ENCODE measurements at places on chromosomes 6 and 20.

DNA sequence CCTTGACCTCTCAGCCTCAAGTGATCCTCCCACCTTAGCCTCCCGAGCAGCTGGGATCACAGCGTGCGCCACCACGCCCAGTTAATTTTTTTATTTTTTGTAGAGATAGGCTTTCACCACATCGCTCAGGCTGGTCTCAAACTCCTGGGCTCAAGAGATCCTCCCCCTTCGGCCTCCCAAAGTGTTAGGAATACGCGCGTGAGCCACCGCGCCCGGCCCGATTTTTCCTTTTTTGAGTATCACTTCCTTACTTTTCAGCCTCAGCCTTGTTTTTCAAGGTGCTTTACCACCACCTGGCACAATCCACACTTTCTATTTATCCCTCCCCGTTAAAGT is 791 bp upstream of the STX11 start:
- no peak for DNase-seq

- DNase-seq: no peak
Observed at GRCh38 chr6:170093658-170094596, 197.0 kb downstream of the DLL1 start.

GRCh38 chr6:167842457-167842856 is 15.7 kb downstream of the AFDN start:
- DNase-seq: no peak

- DNase-seq: peak; percentile 26
Observed at GRCh38 chr6:82954937-82955577, 110.6 kb downstream of the UBE3D start.

- peak; percentile 73 for DNase-seq
Observed at GRCh38 chr20:14477125-14477524, 139.7 kb upstream of the FLRT3 start.
